ENCODE measurements at places on chromosomes 12 and 14. TPM values are rescaled to one million over a fixed set of nuclear protein-coding genes. Genes with fewer than 3 reads are reported as not detected.

Gene PROX2
- not detected for total RNA-seq

GRCh38 chr14:95433094-95433478 is 83.4 kb downstream of the SYNE3 start:
- DNase-seq = no peak

GRCh38 chr14:101965181-101965544 is 790 bp downstream of the DYNC1H1 start:
- DNase-seq = peak; percentile 53

GRCh38 chr12:75606151-75606550 is 94.7 kb upstream of the KRR1 start:
- no peak for DNase-seq

GRCh38 chr12:131628766-131629448 is 82.0 kb upstream of the SFSWAP start:
- no peak for DNase-seq

GRCh38 chr12:28222081-28222700 is 31.9 kb downstream of the CCDC91 start:
- no peak for DNase-seq

- DNase-seq = no peak
These were observed 208.7 kb downstream of the PCNX1 start for GRCh38 chr14:71115821-71116567.

GRCh38 chr14:44778604-44779003 is 183.1 kb downstream of the KLHL28 start:
- DNase-seq = no peak

- no peak for DNase-seq
These were observed 785 bp downstream of the MLEC start for GRCh38 chr12:120687578-120688289.

Gene SLC10A1
- total RNA-seq = not detected

All from cerebellum (tissue), 4 donors.